Bladder microvascular endothelial cell (primary cell): ENCODE measurements at places on chromosomes 12 and 14. TPM values are rescaled to one million over a fixed set of nuclear protein-coding genes. Genes with fewer than 3 reads are reported as not detected.

Gene DDN
- under 0.01 and 0.13 TPM in 2 replicates for total RNA-seq

Gene KIF26A
- total RNA-seq: 7.0 and 18.6 TPM in 2 replicates

Gene MMP14
- total RNA-seq: 104 and 135 TPM in 2 replicates

Gene DNAJC22
- 0.16 and 0.94 TPM in 2 replicates for total RNA-seq

Gene CACNA1C
- total RNA-seq: under 0.01 TPM in 2 replicates

Gene EFS
- total RNA-seq: 0.13 TPM in 1 of 2 replicates, not detected in the other

Gene LUM
- total RNA-seq: 0.49 and 0.57 TPM in 2 replicates

Gene GNPTAB
- 16.7 and 40.4 TPM in 2 replicates for total RNA-seq

Gene ERBB3
- total RNA-seq: 0.63 TPM in 1 of 2 replicates, not detected in the other

Gene NR1H4
- total RNA-seq: not detected in 2 replicates

Gene TOMM20L
- total RNA-seq: not detected in 2 replicates

Gene DCN
- total RNA-seq: 0.50 and 0.97 TPM in 2 replicates

Gene RPGRIP1
- under 0.01 and 0.19 TPM in 2 replicates for total RNA-seq

Gene VRTN
- not detected in 2 replicates for total RNA-seq

Gene MIS18BP1
- 30.1 and 42.9 TPM in 2 replicates for total RNA-seq

Gene ZC2HC1C
- total RNA-seq: 0.49 and 0.63 TPM in 2 replicates

Gene TMEM233
- total RNA-seq: 0.16 and 0.38 TPM in 2 replicates

Gene CNTN1
- total RNA-seq: not detected in 2 replicates

Gene RNASE2
- not detected in 2 replicates for total RNA-seq
